Activated CD4-positive, alpha-beta memory T cell treated with anti-CD3 and anti-CD28 coated beads for 36 hours (primary cell): ENCODE measurements at places on chromosomes 6 and 20.

GRCh38 chr6:110198561-110198960, 18.3 kb downstream of the CDC40 start:
- DNase-seq, result no peak

DNA sequence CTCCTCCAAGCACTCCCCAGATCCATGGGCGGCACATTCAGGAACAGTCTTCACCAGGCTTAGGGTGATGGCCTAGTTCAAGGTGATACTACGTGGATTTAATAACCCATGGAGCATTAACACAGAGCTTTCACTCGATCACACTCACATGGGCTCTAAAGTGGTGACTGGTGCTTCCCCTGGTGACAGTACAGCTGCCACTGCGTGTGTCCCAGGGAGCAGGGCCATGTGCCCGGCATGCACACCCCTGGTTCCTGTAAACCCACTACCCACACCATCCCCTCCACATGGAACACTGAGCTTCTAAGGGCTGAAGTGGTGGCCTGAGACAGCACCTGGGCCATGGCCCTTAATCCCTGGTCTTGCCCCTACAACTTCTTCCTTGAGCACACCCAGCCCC, 27.8 kb upstream of the APMAP start:
- DNase-seq, result no peak

DNA sequence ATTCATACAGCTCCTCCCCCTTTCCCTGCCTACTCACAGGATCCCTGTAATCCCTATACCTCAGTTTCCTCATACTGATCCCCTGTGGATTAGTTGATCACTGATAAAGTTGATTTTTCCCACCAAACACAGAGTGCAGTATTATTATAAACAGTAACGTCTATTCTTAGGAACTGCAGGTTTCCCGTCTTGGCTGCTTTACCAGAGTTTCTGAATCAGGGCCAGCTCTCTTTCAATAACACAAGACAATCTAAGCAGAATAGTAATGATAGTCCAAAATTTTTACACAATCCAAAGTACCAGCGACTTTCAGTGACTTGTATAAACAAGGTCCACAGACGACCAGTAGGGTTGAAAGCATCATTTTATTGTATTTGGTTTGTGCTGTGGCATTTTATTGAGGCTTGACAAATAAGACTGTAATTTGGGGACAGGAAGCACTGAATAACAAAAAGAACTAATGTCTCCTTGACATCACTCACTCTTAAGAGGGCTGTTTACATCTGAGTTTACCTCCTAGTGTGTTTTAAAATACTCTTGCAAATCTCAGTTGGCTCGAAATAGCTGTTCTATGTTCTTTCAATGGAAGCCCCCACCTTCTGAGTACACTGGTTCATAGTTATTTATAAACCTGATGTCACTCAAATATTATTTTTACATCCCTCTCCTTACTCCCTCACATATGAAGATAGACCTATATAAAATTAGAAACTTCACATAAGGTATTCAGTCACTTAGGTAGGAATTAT, 6.1 kb upstream of the JARID2 start:
- no peak for DNase-seq

GRCh38 chr20:45833883-45834796, 541 bp downstream of the SNX21 start:
- DNase-seq, result peak; percentile 60

DNA sequence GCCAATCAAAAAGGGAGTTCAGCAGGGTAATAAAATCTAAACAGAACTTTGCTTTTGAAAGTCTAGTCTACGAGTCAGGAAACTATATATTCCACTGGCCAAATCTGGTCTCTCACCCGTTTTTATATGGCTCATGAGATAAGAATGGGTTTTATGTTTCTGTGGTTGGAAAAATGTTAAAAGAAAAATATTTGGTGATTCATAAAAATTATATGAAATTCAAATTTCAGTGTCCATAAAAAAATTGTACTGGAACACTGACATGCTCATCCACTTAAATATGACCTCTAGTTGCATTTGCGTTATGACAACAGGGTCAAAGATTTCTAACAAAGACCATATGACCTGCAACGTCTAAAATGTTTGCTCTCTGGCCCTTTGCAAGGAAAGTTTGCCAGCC, 22.3 kb upstream of the LAMP5 start:
- no peak for DNase-seq

DNA sequence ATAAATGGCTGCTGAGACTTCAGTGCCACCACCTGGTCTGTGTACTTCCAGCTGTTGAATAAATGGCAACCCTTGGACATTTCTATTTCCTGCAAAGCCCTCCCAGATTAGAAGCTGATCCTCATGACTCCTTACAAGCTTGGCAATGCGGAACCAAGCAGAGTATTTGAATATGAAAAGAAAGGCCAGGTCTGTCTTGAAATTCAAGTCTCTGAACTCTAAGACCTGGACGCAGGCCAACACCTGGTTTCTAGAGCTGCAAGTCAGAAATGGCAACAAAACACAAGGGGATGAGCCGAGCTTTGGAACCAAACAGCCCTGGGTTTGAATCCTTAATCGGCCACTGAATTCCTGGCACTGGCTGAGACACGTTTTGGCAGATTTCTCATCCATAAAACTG, 353.4 kb downstream of the PTPRT start:
- no peak for DNase-seq

DNA sequence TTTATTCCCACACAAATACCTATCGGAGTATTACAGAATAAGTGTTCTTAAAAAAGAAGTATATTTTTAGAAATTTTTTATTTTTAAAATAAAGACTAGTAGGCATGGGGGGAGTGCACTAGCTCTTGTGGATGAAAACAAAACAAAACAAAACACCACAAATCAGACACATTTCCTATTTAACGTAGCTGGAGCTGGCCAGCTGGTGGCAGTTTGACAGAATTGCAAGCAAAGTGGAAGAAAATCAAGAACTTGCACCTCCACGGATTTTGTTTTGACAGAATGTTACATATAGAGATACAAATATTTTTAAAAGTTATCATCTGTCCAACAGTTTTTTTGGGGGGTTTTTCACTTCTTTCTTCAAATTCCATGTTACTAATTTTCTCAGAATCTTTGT, 63.6 kb upstream of the SNRPB2 start:
- DNase-seq, result no peak

- no peak for DNase-seq
These were observed 16.4 kb downstream of the RNF217 start for GRCh38 chr6:124978451-124979293.

GRCh38 chr6:42140756-42141602, 1.4 kb downstream of the C6orf132 start:
- no peak for DNase-seq

DNA sequence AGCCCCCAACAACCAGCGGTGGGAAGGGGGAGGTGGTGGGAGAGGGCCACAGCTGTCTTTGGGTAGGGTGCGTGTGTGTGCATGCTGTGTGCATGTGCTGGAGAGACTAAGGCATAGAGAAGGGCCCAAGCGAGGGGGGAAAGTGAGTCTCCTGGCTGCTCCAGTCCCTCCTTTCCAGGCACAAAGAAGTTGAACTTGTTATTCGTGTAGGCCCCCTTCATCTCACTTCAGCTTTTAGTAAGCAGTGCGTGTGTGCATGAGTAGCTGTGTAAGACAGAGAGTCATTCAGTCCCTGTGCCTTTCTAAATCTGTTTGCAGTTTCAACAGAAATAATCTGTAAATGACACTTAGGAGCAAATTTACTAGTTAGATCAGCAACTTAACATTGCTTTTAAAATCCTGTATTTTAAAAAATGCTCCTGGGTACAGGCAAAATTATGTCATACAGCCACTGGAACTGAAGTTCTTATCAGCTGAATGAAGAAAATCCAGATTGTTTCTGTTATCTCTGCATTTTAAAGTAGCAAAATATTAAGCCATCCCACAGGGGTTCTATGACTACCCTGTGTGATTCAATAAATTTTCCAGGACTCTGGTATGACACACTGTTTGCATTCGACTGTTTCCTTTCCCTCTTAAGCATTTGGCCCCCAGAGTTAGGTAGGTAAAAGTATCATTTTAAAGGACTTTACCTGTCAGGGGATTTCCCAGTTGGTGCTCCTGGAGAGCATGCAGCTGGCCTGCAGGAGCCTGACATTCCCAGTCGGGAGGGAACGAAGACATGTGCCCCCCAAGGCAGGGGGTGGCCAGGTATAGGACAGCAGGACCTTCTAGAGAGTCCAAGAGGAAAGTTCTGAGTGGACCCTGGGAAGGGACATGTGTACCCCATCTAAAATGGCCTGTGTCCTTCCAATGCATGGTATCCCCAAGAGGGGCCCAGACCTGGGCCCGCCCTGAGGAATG, 39.0 kb downstream of the MTRES1 start:
- DNase-seq, result peak; percentile 55

- peak; percentile 65 for DNase-seq
These were observed 180.7 kb upstream of the UST start for GRCh38 chr6:148565930-148566663.

GRCh38 chr6:105836889-105837288, 249.2 kb upstream of the PRDM1 start:
- DNase-seq, result no peak

GRCh38 chr6:15247500-15248450, 1.9 kb downstream of the JARID2 start:
- DNase-seq, result peak; percentile 70
